ENCODE measurements at places on chromosomes 12 and 14.
A peak's percentile ranks its signal among the peaks of the same experiment; 100 is the strongest.

DNA sequence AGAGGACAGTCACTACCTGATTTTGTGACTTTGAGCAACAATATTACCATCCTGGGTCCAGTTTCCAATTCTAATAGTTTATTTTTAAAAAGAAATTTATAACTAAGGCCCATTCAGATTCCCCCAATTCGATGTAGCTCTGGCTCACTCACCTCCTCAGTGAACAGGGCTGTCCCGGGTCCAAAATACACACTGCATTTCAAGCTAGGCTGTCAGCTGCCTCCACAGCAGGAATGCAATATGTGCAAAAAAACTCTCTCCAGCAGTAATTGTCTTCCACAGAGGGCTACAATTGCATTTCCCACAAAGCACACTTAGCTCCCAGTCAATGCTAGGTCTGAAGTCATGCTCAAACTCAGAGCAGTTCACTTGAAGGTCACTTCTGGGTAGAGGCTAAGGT lies 39.3 kb upstream of the ZNF641 start:
- DNase-seq, result no peak

GRCh38 chr14:50791201-50791600 lies 39.8 kb downstream of the NIN start:
- no peak for DNase-seq

- no peak for DNase-seq
Measured at GRCh38 chr12:76611533-76611932, 52.0 kb upstream of the OSBPL8 start.

- no peak for DNase-seq
Measured at GRCh38 chr14:105328678-105329390, 14.3 kb downstream of the PACS2 start.

- no peak for DNase-seq
Measured at GRCh38 chr12:119071638-119072231, 90.4 kb downstream of the SRRM4 start.

DNA sequence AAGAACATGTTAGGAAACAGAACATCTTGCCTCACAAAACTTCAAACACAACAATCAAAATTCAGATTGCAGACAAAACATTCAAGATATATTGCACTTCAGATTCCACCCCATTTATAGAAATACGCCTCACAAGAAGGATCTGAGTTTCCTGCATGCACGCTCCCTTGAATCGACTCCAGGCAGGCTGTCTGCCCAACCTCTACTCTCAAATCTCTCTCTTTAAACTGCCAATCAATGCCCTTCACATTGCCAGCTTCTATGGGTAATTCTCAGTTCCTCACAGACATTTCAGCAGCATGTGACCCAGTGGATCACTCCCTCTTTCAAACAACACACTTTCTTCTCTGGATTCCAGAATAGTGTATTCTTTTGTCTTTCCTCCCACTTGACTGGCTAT lies 184.1 kb downstream of the PRKD1 start:
- no peak for DNase-seq

DNA sequence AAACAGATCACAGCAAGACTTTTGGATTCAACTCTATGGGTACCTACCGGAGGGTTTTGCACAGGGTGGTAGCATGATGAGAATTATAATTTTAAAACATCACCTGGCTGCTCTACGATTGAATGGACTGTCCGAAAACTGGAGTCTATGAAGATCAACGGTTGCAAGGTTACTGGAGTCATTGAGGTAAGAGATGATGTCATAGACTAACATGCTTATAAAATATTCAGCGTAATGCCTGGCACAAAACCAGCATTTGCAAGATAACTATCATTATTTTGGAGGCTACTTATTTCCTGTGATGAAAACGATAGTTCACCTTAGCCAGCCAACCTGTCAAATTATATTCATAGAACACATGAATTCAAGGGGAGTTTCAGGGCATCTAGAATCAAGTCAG lies 580.6 kb upstream of the TBX3 start:
- no peak for DNase-seq

DNA sequence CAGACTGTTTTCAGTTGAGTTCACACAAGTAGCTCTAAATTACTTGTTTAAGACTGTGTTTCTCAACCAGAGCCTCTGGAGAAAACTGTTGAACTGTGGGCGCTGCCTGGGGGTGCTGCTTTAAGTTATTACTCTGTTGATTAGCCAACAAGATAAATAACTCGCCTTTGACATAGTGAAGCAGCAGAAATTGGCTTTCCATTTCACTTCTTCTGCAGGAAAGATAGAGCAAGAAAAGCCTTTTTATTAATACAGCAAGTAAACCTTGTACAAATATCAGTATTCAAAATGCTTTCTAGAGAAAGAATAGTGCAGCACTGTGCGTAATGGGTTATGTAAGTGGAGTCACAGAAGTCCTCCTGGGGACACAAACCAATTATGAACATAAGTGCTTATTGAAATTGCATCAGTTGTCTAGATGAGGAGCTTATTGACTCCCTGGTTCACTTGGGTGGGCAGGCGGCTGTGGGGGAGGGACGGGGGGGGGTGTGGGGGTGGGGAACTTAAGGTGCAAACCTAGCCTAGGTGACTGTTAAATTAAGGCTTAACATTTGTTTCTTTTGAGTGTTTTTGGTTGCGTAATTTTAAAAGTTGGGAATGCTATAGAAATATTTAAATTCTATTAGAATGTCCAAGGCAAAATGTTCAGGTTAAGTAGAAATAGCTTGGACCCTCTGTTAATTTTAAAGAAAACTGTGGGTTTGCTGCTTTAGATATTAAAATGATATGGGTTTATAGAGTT lies 6.3 kb downstream of the FRS2 start:
- no peak for DNase-seq

GRCh38 chr14:105851716-105852377 lies 325.5 kb downstream of the TMEM121 start:
- DNase-seq, result no peak

DNA sequence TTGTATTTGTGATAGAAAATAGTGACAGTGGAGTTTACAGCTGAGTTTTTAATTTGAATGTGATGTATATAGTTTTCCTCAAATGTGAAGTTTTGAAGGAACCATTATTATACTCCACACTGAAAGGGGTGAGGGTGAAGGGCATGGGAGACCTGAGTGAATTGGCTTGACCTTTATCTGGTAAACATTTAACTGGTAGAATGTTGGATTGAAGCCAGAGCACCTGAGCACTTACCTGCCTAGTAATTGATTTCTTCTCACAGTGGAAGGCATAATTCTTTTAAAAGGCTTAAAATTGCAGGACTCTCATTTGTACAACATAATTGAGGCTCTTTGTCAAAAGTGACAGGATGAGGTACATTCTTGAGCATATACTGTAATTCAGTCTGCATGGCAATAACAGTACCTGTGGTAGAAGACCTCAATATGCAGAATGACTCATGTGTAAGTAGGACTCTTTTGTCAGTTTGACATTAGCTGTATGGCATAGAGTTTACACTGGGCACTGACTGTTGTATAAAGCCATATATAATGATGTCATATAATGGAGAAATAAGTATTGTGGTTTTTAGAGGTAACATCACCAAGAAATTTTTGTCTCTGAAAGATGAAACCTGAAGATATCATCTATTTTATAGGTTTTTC lies 309.6 kb downstream of the TMTC2 start:
- peak; percentile 64 for DNase-seq

GRCh38 chr14:94540031-94540794 lies 21.0 kb upstream of the SERPINA4 start:
- DNase-seq, result no peak

DNA sequence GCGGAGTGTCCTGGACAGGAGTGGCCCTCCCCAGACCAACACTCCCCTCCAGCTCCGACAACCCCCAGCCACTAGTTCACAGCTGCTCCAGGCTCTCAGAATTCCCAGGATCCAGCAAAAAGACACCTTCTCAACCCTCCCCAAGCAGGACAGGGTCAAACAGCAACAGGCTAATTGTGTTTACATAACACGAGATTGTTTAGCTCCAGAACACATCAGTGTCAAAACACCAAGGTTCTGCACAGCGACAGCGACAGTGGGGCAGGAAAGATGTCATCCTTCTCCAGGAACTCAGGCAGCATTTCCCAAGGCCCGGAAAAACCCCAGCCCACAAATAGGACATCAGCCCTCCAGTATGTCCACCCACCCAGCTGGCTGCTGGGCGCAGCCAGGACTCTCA lies 16.5 kb downstream of the ITPK1 start:
- no peak for DNase-seq

- DNase-seq, result no peak
Measured at GRCh38 chr12:116697716-116698115, 40.2 kb downstream of the SPRING1 start.

GRCh38 chr14:104941508-104942365 lies 17.1 kb downstream of the PLD4 start:
- no peak for DNase-seq

DNA sequence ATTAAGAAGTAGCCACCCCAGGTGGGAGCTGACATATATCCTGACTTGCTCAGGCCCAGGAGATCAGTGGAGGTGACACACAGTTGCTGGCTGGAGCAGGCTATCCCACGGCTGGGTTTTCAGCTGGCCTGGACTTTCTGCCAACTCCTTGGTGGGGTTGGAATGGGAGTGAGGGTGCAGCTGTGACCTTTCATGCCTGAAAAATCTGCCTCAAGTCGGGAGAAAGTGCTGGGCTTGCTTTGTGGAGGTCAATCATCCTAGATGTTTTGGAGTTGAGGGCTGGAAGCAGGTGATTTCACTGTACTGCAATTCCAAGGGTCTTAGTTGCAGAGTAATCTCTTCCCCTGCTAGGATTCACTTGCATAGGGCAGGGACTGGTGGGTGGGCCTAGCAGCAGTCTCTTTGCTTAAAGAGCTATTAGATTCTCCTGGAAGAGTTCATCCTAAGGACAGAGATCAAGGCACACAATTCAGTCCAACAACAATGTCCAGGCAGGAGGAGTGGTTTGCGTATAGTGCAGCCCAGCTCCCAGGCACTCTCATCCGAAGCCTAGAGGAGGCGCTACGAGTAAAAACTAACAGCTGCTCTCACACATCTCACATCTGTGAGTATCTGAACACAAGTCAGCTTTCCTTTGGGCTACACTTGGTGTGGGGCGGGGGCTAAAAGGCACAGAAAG lies 98.1 kb downstream of the GAS2L3 start:
- no peak for DNase-seq

- DNase-seq, result no peak
Measured at GRCh38 chr12:108667349-108667748, 33.7 kb upstream of the SELPLG start.

- DNase-seq, result no peak
Measured at GRCh38 chr12:10567813-10568212, 45.6 kb downstream of the MAGOHB start.

DNA sequence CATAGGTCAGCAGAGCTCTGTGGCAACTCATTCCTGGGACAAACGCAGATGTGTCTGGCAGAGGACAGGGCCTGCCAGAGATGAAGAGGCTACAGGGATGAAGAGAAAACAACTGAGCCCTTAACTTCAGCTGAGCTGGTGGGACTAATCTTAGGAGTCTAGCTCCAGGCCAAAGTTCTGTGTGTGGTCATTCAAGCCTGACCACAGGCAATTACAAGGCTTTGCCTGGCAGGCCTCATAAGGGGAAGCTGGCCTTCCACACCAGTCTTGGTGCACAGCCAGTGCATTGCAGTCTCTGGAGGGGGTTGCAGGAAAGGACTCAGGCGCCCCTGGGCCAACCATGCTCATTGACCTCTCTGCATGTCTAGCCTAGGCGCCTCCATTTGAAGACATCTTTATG lies 127.6 kb upstream of the DAAM1 start:
- DNase-seq, result no peak

GRCh38 chr12:105462831-105463230 lies 132.3 kb downstream of the C12orf75 start:
- no peak for DNase-seq

- DNase-seq, result peak; percentile 27
Measured at GRCh38 chr12:67068204-67068731, 200.9 kb upstream of the CAND1 start.

DNA sequence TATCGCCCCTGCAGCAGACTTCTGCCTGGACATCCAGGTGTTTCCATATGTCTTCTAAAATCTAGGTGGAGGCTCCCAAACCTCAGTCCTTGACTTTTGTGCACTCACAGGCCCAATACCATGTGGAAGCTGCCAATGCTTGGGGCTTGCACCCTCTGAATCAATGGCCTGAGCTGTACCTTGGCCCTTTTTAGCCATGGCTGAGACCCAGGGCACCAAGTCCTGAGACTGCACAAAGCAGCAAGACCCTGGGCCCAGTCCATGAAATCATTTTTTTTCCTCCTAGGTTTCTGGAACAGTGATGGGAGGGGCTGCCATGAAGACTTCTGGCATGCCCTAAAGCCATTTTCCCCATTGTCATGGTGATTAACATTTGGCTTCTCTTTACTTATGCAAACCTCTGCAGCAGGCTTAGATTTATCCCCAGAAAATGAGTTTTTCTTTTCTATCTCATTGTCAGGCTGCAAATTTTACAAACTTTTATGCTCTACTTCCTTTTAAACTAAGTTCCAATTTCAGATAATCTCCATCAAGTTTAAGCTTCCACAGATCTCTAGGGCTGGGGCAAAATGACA lies 1445.8 kb upstream of the FLRT2 start:
- no peak for DNase-seq
